ENCODE measurements at places on chromosomes 13 and 19. TPM values are rescaled to one million over a fixed set of nuclear protein-coding genes. Genes with fewer than 3 reads are reported as not detected.

DNA sequence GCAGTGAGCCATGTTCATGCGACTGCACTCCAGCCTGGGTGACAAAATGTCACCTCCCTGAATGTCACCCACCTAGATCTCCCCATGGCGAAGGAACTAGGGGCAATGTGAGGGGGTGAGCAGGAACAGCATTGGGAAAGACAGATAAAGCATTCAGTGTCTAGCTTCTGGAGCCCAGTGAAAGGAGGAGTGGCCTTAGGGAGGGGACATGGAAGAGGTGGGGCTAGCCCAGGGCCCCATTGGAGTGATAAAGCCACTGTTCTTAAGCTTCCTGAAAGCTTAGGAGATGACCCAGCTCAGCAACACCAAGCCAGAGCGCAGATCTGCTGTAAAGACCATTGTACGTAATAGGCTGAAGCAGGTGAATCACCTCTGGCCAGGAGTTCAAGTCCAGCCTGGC, 13.0 kb upstream of the KCNN1 start:
- no peak for DNase-seq
- no peaks in the 10 kb centered on the region for H3K36me3 ChIP-seq
- peak overlapping the region; percentile 68 for H3K4me3 ChIP-seq
- H3K4me1 ChIP-seq = peaks cover 35% of the 10 kb centered on the region

- H3K4me1 ChIP-seq = no peaks in the 10 kb centered on the region
- H3K27ac ChIP-seq = no peak overlapping the region
- H3K36me3 ChIP-seq = peaks cover 32% of the 10 kb centered on the region
- no peak for DNase-seq
- no peak overlapping the region for H3K4me3 ChIP-seq
These were observed 19.0 kb downstream of the FNDC3A start for GRCh38 chr13:48994706-48995105.

- no peaks in the 10 kb centered on the region for H3K27me3 ChIP-seq
- peak overlapping the region; percentile 92 for H3K4me3 ChIP-seq
- peak overlapping the region; percentile 100 for H3K27ac ChIP-seq
- no peak for DNase-seq
- H3K4me1 ChIP-seq = peaks cover 34% of the 10 kb centered on the region
These were observed 559 bp upstream of the RPL21 start for GRCh38 chr13:27250833-27251165.

GRCh38 chr19:44260343-44260681, 626 bp downstream of the ZNF233 start:
- peaks cover 9% of the 10 kb centered on the region for H3K4me1 ChIP-seq
- peak overlapping the region; percentile 79 for H3K4me3 ChIP-seq
- peaks cover 24% of the 10 kb centered on the region for H3K36me3 ChIP-seq
- peak overlapping the region; percentile 30 for H3K27ac ChIP-seq

DNA sequence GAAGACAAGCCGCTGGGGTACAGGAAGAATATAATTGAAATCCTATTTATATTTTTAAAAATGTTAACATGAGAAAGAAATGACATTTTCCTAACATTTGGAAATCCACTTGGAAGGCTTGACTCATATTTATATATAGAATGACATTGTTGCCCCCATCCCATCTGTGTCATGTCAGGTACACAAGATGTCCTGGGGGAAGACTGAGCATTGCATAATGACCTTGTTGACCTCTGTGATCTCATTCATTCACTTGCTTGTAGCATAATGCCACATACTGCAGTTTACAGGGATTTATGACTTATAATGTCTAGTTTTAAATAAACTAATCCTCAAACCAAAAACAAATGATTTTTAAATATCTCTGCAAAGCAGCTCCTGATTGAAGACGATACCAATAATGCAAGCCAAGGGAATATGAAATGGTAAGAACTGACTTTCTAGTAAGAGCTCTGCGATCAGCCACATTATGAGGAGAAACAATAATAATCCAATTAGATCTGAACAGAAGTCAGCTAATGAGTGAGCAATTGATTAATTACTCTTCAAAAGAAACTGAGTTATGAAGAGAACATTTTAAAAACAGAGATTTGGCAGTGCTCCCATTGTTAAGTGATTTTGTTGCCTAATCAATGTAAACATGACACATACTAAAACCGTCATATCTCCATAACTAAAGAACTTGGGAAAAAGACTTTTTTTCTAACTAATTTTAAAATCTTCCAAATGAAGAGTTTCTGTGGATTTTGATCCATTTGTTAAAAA, 21.2 kb upstream of the VWA8 start:
- peaks cover 5% of the 10 kb centered on the region for H3K27me3 ChIP-seq
- H3K27ac ChIP-seq = no peak overlapping the region
- peaks cover 1% of the 10 kb centered on the region for H3K4me1 ChIP-seq

GRCh38 chr13:49185264-49185663, 34.9 kb upstream of the MLNR start:
- no peak overlapping the region for H3K4me3 ChIP-seq
- H3K36me3 ChIP-seq = peaks cover 40% of the 10 kb centered on the region
- no peak for DNase-seq
- no peaks in the 10 kb centered on the region for H3K4me1 ChIP-seq
- H3K27me3 ChIP-seq = no peaks in the 10 kb centered on the region

- DNase-seq = no peak
- H3K27me3 ChIP-seq = no peaks in the 10 kb centered on the region
- no peaks in the 10 kb centered on the region for H3K4me1 ChIP-seq
- peaks cover 36% of the 10 kb centered on the region for H3K36me3 ChIP-seq
These were observed 100.6 kb downstream of the PTPRS start for GRCh38 chr19:5240011-5240410.

GRCh38 chr19:36152352-36153091, at the start of gene COX7A1:
Gene COX7A1 (minus strand): TSS chr19:36152447. CDS start chr19:36152407, 40 bp downstream.
- peaks cover 20% of the 10 kb centered on the region for H3K36me3 ChIP-seq
- no peak within 1 kb of the TSS for H3K27ac ChIP-seq
- no peak for DNase-seq

- H3K36me3 ChIP-seq = peaks cover 46% of the 10 kb centered on the region
- DNase-seq = no peak
- peaks cover 12% of the 10 kb centered on the region for H3K4me1 ChIP-seq
- H3K27ac ChIP-seq = no peak overlapping the region
These were observed 41.1 kb downstream of the TMTC4 start for GRCh38 chr13:100633461-100633860.

GRCh38 chr19:7899751-7900378, 3.8 kb upstream of the MAP2K7 start:
- H3K27me3 ChIP-seq = peaks cover 2% of the 10 kb centered on the region
- H3K4me1 ChIP-seq = peaks cover 12% of the 10 kb centered on the region
- H3K4me3 ChIP-seq = no peak overlapping the region
- H3K36me3 ChIP-seq = peaks cover 3% of the 10 kb centered on the region
- no peak for DNase-seq

- H3K27ac ChIP-seq = no peak overlapping the region
- no peak overlapping the region for H3K4me3 ChIP-seq
- H3K27me3 ChIP-seq = no peaks in the 10 kb centered on the region
These were observed 9.6 kb upstream of the PRKD2 start for GRCh38 chr19:46726551-46726950.

DNA sequence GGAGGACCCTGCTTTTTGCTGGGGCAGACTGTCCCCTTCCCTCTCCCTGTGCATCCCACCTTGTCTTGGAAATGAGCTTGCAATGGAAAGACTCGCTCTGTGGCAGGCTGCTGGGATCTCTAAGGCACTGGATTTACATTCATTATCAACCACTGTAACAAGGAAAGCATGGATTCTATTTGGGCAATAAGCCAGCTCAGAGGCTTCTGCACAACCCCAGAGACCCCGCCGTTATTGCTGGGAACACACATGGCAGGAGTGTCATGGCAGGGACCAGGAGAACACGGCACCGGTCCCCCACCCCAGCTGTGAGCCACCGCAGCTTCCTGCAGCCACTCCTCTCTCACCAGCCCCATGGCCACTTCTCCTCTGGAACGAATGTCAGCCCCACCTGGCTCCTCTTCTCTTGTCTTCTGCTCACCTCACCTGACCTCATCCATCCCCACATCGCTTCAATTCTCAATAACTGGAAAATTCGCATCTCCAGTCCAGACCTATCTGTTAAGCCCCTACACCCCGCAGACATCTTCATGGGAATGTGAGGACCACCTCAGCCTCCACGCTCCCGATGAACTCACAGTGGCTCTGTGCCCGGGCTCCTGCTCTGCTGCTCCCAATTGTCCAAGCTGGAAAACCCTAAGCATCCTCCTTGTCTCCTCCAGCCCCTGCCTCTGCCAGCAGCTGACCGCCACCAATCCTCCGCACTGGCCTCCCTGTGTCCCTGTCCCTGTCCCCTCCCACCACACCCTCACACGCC, 181.5 kb downstream of the USP12 start:
- H3K27me3 ChIP-seq = peaks cover 12% of the 10 kb centered on the region
- peaks cover 19% of the 10 kb centered on the region for H3K4me1 ChIP-seq
- no peak for DNase-seq
- no peaks in the 10 kb centered on the region for H3K36me3 ChIP-seq

DNA sequence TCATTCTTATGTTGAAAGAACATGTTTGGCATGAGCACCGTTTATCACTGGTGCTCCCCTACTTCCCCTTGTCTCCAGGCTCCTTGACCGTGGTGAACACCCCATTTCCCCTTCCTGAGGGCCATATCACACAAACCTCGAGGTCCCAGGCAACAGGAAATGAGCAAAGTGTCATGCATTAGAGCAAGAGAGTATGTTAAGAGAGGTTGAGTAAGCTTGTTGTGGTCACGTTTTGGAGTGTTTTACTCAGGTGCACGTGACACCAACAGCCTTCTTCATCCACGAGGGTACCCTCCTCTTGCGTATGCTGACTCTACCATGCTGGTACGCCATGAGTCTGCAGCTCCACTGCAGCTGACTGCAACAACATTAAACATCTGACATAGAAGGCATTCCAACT, 482.2 kb upstream of the NBEA start:
- DNase-seq = no peak
- peaks cover 5% of the 10 kb centered on the region for H3K4me1 ChIP-seq
- no peaks in the 10 kb centered on the region for H3K36me3 ChIP-seq
- H3K4me3 ChIP-seq = no peak overlapping the region
- H3K27me3 ChIP-seq = no peaks in the 10 kb centered on the region

DNA sequence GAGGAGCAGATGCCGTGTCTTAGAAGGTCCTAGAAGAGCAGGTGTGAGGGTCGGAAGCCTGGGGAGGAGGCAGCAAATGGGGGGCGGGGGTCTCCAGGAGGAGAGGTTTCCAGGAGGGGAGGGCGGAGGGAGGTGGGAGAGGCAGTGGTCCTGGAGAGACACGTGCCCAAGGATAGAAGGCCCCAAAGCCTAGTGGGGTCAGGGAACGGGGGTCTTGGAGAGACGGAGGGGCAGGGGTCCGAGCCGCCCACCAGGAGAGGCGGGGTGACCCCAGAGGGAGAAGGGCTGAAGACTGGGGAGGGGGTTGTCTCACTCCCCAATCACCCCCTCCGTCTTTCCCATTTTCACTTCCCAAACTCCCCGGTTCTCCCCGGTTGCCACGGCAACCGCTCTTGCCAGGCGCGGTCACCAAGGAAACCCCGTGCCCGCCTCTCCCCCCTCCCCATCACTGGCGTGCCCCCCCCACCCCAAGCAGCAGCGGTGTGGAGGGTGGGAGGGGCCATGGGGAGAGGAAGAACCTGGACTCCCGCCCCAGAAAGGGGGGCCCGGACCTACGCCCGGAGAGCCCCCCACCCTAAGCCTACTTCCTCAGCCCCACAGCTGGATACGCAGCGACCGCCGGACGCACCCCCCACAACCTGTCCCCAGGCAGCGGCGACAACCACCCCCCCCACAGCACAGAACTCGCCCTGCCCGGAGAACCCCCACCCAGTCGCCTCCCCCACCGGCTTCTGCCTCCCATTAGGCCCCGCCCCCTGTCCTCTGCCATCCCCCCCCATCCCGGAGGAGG, 988 bp downstream of the LRRC4B start:
- no peaks in the 10 kb centered on the region for H3K36me3 ChIP-seq
- H3K27me3 ChIP-seq = peaks cover 89% of the 10 kb centered on the region
- peak overlapping the region; percentile 57 for H3K4me3 ChIP-seq

DNA sequence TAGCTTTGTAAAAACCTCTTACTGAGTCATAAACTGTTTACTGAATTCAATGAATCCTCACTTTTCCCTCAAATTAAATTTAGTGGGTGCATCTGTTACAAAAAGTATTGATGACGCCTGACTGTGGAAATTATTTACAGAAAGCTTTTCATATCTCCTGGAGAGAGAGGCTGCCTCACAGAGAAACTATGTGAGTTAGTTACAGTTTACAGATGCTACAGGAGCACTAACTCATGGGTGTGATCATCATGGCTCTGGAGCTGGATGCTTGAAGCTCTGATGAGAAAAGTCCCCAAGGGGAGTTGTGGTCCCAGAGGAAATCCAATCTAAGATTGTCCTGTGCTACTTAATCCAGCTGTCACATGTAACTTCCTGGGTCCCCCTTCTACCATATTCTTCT, 590.8 kb downstream of the LMO7 start:
- H3K4me1 ChIP-seq = no peaks in the 10 kb centered on the region
- no peak overlapping the region for H3K27ac ChIP-seq
- H3K27me3 ChIP-seq = no peaks in the 10 kb centered on the region
- no peaks in the 10 kb centered on the region for H3K36me3 ChIP-seq
- no peak for DNase-seq

DNA sequence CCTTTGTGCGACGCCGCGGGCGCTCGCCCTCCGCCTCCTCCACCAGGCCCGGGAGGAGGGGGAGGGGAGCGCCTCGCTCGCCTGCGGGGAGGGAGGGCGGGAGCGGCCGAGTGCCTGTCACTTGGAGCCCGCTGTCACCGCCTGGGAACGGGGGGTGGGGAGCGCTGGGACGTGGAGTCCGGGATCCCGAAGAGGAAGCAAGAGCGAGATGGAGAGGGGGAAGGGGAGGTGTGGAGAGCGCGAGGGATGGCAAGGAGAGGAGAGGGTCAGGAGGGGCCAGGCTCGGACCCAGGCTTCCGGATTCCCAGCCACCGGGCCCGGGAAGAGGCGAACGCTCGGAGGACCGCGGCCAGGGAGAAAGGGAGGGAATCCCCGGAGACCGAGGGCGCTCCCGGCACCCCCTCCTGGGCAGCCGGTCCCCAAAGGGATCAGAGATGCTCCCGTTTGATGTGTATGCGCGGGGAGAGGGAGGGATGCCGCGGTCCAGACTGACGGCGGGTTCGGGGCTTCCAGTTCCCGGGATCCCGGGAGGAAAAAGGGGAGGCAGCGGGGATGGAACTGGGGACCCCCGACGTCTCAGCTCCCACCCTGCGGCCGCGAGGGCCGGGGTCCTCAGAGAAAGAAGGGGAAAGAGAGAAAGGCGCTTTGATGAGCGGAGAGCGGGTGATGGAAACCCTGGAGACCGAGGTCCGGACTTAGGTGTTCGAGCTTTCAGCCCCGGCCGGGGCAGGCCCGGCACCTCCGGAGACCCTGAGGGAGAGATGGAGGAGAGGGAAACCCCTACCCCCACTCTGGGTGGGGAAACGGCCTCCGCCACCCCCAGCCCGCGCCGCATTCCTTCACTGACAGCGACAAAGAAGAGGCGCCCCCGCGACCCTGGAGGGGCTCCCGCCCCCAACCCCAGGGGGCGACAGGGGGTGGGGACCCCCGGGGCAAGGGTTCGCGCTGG, 4.7 kb upstream of the DPF1 start:
- peaks cover 59% of the 10 kb centered on the region for H3K27me3 ChIP-seq
- no peak overlapping the region for H3K27ac ChIP-seq
- H3K4me1 ChIP-seq = peaks cover 8% of the 10 kb centered on the region
- peak overlapping the region; percentile 65 for H3K4me3 ChIP-seq
- DNase-seq = no peak

PLD3 gene
- 376 TPM for total RNA-seq

PIP5K1C gene
- total RNA-seq = 43.9 TPM

ZNF136 gene
- 18.7 TPM for total RNA-seq

IRGC gene
- not detected for total RNA-seq

CYP2S1 gene
- 12.8 TPM for total RNA-seq

ZNF506 gene
- total RNA-seq = 17.6 TPM

ZNF829 gene
- total RNA-seq = 3.0 TPM

KMT2B gene
- 61.8 TPM for total RNA-seq

C19orf85 gene
- not detected for total RNA-seq

FUT3 gene
- 0.49 TPM for total RNA-seq

MRPL54 gene
- 27.6 TPM for total RNA-seq

ACP5 gene
- 3.9 TPM for total RNA-seq

Measured in mesothelial cell of epicardium (in vitro differentiated cells).